RCC 7860 (cell line): ENCODE measurements at places on chromosomes 12 and 14.

DNA sequence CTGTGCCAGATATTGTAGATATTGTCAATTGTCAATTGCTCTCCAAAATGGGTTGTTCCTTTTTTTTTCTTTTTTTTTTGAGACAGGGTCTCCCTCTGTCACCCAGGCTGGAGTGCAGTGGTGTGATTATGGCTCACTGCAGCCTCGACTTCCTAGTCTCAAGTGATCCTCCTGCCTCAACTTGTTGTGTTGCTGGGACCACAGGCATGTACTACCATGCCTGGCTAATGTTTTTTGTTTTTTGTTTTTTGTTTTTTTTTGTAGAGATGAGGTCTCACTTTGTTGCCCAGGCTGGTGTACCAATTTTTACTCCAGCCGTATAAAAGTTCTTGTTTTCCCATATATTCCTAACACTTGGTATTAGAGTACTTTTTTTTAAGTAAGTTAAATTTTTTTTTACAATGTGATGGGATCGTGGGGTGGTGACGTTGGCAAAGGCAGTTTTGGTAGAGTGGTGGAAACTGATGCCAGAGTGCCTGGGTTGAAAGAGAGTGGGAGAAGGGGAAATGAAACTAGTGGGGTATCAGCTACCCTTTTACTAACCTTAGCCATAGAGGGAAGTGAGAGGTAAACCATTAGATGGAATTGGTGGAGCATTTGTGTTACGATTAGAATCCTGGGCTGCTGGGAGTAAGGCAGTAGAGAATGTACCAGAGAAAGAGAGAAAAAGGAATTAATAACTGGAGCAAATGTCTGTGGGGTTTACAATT is 33.0 kb upstream of the CFAP54 start:
- DNase-seq, result no peak

- DNase-seq, result no peak
Measured at GRCh38 chr12:56714431-56714929, 10.6 kb downstream of the NACA start.

DNA sequence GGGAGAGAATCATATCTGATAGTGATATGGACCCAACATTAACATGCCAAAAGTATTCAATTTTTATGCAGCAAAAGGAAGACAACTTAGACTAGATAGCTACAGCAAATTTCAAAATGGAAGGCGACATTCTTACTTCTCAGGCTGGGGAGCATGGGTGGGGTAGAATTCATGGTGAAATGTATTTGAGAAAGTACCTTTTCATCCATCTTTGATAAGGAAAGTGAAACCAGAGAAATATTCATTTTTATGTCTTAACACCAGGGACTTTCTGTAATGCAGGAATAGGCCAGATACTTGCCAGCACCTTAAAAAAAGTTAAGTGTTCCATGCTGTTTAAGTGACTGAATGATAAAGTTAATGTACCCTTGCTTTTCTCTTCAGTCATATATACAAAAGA is 13.4 kb downstream of the BTG1 start:
- no peak for DNase-seq

- no peak for DNase-seq
Measured at GRCh38 chr12:84976133-84976532, 59.9 kb downstream of the TSPAN19 start.

DNA sequence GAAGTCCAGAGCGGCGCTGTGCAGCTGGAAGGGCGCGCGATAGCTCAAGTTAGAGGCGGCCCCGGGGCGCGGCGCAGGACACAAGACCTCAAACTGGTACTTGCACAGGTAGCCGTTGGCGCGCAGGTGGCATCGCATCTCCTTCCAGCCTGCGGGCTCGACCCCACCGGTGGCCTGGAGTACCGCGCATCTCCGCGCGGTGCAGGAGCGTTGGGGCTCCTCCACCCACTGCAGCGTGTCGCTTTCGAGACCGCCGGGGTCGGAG is 553 bp downstream of the CLEC14A start:
- no peak for DNase-seq

DNA sequence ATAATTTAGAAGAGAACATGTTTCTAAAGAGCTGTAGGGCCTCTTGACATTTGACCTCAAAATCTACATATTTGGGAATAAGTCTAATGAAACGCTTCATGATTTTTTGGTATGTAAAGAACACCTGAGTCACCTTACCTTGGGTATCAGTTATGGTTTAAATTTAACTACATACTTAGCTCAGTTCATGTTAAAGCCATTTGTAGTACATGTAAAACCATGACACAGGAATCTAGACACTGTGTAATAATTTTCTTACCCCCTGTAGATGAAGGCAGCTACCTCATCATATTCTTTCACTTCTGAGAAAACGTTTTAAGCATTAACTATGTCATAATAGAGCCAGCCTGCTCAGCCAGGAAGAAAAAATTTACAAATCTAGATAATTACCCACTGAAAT is 105.8 kb upstream of the CPNE8 start:
- DNase-seq, result no peak

DNA sequence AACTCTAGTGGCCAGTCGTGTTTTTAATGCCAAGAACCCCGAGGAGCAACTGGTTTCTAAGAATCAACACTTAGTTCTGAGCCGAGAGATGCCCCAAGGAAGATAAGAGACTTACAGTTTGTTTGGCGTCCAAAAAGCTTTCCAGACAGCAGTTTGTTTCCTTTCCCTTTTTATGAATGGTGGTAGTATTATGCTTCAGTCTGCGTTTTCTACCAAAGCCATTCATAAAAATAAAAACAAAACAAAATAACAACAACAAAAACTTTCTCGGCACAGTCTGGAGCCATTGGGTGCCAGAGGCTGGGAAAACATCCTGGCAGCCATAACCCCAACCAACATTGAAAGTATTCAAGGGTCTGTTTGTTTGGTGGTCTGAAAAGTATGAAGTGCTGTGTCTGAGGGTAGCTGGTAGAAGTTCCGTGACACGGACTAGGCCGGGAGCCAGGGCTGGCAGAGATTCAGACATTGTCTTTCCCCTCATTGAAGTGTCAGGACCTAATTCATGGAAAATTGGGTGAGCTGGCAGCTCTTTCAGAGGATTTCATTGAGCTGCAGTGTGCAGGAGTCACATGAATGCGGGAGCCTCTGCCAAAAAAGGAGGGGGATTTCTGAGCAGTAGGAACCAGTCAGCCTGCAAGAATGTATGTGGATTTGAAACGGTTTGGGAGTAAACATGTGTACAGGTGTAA is 124.2 kb downstream of the HMGA2 start:
- peak; percentile 85 for DNase-seq

GRCh38 chr14:89719366-89720075 is 235.0 kb downstream of the EFCAB11 start:
- no peak for DNase-seq

DNA sequence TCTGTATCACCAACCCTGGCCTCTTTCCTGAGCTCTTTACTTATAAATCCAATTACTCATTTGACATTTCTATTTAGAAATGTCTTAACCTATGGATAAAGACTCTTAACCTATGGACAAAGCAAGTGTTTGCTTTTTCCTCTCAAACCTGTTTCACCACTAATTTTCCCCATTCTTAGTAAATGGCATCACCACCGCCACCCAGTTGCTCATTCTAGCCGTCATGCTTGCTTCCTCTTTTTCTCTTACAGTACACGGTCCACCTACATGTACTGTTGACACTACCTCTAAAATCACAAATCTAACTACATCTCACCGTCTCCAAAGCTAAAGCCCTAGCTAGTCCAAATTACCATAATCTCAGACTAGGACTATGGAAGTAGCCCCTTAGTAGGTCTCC is 60.0 kb downstream of the CAPS2 start:
- DNase-seq, result no peak

DNA sequence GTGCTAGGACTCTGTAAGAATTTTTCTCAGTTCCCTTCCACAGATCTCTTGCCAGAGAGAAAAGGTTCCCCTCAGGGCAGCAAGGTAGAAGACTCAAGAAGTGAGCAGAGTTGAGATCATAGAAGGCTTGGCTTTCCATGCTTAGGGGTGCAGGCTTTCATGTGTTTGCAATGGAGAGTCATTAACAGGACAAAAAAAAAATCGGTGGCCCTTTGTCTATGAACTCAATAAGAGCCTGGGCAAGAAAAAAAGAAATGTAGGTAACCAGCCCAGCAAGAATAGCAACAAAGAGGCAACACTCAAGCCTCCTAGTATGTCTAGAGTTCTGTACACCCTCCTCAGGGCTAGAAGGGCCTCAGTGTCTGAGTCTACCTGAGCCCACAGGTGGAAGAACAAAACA is 23.4 kb upstream of the LRP6 start:
- no peak for DNase-seq

GRCh38 chr12:76226397-76226796 is 121.8 kb downstream of the BBS10 start:
- no peak for DNase-seq

GRCh38 chr14:90658541-90658967 is 157.7 kb downstream of the TTC7B start:
- DNase-seq, result peak; percentile 61

DNA sequence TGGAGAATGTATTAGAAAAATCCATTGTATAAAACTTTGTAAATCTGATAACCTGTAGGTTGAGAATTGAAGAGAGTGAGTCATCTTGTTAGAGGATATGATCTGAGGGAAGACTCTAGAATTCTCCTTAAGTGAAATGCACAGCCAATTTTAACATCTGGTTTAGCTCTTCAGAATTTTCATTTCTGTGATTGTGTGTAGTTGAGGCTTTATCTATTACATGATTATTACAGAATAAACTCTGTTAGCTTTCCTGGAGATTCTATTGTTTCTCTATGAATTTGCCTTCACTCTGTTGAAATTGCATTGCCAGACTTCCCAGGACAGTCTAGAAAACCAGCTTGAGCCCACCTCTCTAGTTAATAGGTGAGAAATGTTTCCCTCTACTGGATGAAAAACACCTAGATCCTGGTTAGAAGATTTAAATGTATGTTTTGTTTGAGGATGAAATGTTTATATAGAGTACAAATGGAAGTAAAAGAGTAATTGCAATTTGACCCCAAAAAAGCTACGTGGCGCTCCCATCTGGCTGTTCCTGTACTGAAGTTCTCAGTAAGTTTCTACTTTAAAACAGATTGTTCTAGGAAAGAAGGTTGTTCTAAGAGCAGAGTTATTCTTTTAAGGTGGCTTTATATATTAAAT is 2.9 kb downstream of the NUDT4 start:
- no peak for DNase-seq

DNA sequence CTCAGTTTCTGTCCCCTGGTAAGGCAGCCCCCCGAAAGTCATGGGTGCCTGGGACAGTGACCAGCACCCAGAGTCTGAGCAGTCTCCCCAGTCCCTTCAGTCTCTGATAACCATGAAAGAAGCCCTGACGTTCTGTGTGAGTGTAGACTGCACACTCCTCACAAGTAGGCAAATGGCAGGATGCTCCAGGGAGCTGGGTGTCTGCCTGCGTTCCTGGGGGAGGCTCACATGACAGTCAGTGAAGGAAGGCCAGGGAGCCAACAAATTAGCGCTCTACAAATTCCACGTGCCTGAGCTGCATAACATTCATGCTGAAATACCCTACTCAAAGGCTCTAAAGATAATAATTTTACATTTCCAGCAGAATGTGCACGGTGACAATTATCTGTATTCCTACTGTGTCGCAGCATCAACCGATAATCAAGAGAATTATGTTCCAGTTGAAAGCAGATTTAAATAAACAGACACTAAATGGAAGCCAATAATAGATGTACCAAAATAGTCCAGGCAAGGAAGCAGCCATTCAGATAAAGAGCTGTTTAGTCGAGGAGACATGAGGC is 56.3 kb downstream of the ASCL1 start:
- DNase-seq, result no peak

GRCh38 chr12:14919455-14919854 is 18.9 kb downstream of the ERP27 start:
- DNase-seq, result no peak

DNA sequence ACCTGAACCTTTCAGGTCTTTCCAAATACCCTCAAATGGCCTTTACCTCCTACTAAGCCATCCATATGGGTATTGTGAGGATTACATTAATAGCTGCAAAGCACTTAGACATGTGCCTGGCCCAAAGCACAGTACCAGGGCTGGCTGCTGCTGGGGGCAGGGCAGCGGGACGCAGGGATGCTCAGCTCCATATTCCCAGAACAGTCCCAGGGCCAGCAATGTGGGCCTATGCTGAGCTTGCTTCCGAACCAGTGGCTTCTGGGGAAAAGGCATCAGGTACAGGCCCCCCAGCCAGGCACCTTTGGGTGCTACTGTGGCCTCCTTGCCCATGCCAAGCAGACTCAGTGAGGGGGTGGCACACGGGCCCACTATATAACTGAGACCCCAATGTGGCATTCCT is 10.4 kb downstream of the ACTN1 start:
- no peak for DNase-seq

- DNase-seq, result no peak
Measured at GRCh38 chr14:51202914-51203665, 37.0 kb upstream of the TMX1 start.

DNA sequence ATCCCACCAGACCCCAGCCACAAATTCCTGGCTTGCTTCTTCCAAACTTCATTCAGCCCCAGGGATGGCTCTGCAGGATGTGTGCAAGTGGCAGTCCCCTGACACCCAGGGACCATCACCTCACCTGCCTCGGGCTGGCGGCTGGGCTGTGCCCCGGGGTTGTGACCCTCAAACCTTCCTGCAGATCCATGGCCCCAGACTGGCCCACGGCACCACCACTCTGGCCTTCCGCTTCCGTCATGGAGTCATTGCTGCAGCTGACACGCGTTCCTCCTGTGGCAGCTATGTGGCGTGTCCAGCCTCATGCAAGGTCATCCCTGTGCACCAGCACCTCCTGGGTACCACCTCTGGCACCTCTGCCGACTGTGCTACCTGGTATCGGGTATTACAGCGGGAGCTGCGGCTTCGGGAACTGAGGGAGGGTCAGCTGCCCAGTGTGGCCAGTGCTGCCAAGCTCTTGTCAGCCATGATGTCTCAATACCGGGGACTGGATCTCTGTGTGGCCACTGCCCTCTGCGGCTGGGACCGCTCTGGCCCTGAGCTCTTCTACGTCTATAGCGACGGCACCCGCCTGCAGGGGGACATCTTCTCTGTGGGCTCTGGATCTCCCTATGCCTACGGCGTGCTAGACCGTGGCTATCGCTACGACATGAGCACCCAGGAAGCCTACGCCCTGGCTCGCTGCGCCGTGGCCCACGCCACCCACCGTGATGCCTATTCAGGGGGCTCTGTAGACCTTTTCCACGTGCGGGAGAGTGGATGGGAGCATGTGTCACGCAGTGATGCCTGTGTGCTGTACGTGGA is at the start of gene PSMB11:
Gene PSMB11, plus strand, starts transcription at position 51 of the 804 bp plus-strand sequence. Its CDS starts 14 bp downstream, at position 65.
- no peak for DNase-seq

DNA sequence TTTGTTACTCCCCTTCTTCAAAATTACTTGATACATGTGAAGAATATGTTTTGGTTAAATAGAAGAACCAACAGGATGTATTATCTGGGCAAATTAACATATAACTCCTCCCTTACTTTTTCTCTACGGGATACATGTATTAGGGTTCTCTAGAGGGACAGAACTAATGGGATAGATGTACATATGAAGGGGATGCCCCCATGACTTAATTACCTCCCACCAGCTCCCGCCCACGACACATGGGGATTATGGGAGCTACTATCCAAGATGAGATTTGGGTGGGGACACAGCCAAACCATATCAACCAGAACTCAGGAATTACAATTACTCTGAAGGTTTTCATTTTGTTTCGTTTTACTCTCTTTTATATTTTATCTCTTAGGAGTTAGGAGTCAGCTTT is 41.3 kb downstream of the VRK1 start:
- DNase-seq, result no peak

- no peak for DNase-seq
Measured at GRCh38 chr12:114381177-114381576, 24.8 kb downstream of the TBX5 start.
